ENCODE measurements at places on chromosomes 1 and 21.
A peak's percentile ranks its signal among the peaks of the same experiment; 100 is the strongest.

GRCh38 chr1:239706245-239706892 lies 320.0 kb downstream of the CHRM3 start:
- DNase-seq: no peak

DNA sequence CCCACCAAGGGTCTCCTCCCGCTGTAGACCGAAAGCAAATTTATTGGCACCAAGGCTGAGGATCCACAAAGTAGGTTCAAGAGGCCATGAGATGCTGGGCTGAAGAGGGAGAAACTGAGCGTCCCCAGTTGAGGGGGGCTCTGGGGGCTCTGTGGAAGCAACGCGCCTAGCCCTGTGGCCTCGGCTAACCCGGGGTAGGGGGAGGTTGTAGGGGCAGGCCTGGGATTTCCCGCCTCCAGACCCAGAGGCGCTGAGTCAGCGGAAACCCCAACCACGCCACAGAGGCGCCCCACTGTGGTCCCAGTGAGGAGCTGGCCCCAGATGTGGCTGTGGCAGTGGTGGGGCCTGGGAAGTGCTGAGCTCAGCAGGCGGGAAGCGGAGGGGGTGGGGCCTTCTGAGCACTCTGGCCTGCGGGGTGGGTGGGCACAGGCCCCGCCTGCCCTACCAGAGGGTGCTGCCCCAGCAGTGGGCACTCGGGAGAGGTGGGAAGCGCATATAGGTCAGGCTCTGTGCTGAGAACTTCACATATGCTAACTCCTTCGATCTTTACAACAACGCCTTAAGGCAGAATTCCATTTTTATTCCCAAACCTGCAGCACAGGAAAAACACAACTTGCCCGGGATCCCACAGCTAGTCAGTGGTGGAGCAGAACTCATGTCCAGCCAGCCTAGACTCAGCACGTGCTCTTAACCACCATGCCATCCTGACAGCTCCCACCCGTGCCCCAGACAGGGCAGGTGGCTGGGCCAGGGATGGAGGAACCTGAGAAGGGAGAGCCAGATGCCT lies 1.5 kb upstream of the COL16A1 start:
- DNase-seq: peak; percentile 10

- DNase-seq: no peak
These were observed 93.1 kb downstream of the ZMYM4 start for GRCh38 chr1:35361638-35362037.

- DNase-seq: no peak
These were observed 62.0 kb upstream of the GALNT2 start for GRCh38 chr1:230005040-230005439.

- DNase-seq: no peak
These were observed 67.4 kb downstream of the SASS6 start for GRCh38 chr1:100065183-100065968.

DNA sequence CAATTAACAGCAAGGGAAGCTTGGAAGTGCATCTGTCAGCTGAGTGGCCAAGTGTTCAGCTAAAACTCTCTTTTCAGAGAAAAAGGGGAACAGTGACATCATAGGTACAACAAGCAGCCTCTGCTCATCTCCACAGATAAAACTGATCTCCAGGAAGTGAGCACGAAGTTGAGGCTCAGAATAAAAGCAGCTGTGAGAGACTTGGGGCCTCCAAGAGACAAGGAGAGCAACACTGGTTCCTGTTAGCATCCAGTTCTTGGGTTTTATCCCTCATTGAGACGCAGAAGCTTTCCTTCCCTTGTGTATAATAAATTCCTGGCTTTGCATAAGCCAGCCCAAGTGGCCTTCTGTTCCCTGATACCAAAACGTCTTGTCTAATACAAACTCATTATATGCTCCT lies 20.0 kb upstream of the CNN3 start:
- no peak for DNase-seq

GRCh38 chr21:15751546-15751945 lies 21.8 kb downstream of the USP25 start:
- DNase-seq: no peak
